ENCODE measurements at places on chromosomes 3 and 15.
A peak's percentile ranks its signal among the peaks of the same experiment; 100 is the strongest.

GRCh38 chr3:152491922-152492321 is 223.2 kb downstream of the MBNL1 start:
- no peak for DNase-seq

GRCh38 chr3:132196113-132196512 is 121.1 kb upstream of the ACP3 start:
- DNase-seq, result peak; percentile 25

DNA sequence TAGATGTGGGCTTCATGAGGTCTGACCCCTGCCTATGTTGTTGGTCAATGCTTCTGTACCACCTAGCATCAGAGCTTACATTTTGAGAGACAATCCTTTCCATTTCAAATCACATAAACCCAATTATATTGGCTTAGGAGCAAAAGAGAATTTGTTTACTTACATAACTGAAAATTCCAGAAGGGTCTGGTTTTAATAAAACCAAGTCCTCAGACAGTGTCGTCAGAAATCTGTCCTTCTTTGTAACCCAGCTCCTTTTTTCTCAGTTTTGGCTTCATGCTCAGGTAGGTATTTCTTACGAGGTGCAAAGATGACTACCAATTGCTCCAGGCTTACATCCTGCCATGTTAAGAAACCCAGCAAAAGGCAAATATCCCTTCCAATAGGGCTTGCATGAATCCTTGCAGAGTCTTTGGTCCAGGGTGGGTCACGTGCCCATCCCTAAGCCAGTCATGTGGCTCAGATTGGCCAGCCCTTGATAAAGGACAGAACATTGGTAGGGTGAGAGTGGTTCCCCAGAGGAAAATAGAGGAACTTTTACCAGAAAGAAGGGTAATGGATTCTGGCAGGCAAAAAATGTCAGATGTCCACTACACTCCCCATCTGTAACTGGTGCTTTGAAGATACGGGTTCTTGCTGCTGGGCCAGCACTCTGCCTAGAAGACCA is 50.2 kb upstream of the VILL start:
- DNase-seq, result no peak

- DNase-seq, result no peak
Measured at GRCh38 chr3:13294442-13295351, 125.4 kb downstream of the NUP210 start.

GRCh38 chr3:14440168-14440518 is 37.7 kb downstream of the SLC6A6 start:
- DNase-seq, result no peak

DNA sequence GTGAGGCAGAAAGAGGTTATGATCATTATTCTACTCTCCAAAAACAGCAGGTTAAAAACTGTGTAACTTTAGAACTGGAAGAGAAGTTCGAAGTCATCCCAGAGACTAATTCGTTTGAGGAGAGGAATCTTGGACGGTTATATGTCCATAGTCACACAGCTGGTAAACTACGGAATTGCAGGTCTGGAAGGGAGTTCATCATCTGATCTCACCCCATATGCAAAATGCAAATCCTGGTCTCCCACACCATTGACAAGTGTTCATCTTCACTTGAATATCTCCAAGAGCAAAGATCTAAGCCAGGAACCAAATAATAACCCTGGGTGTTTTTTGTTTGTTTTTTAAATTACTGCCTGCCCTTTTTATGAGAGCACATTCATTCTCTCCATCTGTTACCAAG is 53.1 kb downstream of the FAM98B start:
- DNase-seq, result no peak

DNA sequence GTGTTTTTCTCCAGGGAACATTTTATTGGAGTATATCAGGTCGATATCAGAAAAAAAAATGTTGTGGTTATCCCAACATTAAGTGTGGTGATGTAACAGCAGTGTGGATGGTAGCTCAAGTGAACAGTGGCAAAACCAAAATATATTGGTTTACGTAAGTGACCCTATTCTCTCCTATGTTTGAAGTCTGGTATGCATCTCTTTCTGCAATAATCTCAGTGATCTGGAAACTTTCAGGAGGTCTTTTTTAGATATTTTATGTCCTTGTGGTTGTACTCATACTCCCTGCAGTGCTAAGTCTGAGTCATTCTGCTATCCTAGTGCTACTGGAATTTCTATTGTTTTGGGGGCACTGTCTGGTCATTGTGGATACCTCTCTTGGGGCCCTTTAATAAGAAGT is 137.9 kb downstream of the SNRPN start:
- DNase-seq, result no peak

DNA sequence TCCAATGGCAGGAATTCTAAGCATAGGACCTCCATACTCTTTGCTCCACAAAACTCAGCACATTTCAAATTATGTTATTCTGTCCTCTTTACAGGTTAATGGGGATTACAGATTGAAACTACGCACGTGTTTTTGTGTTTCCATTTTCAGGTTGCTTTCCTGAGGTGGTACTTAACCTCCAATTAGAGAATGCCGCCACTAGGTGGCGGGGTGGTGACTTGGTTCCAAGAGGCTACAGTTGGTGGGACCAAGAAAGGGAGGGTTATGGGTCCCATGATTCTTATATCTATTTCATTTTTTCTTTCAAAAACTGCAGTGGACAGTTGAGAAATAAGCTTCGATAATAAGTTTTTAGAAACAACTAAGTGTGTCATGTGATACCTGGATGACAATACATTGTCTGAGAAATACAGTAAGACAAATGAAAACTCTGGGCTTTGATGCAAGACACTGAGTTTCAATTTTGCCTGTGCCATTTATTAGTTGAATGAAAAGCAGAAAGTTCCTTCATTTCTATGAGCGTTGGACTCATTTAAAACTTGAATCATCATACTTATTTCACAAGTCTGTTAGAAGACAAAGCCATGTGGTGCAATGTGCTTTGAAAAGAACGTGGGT is 539.0 kb downstream of the FGF12 start:
- peak; percentile 12 for DNase-seq

DNA sequence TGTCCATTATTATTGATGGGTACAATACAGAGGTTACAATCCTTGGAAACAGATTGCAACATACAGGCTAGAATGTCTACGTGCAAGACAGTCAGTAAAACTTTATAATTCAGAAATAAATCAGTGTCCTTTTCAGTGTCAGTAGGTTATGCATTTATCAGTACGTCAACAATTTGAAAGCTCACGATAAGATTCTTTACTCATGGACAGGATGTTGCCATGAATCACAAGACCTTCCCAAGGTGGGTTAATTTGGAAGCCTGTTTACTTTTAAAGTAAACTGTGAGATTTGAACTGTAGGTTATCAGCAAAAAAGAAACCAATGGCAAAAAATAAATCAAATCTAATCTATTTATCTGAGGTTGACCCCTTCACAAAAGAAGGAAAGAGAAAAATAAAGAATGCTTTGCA is 243.9 kb upstream of the AGTR1 start:
- no peak for DNase-seq

GRCh38 chr15:54840621-54841398 is 355.9 kb downstream of the RSL24D1 start:
- DNase-seq, result no peak

DNA sequence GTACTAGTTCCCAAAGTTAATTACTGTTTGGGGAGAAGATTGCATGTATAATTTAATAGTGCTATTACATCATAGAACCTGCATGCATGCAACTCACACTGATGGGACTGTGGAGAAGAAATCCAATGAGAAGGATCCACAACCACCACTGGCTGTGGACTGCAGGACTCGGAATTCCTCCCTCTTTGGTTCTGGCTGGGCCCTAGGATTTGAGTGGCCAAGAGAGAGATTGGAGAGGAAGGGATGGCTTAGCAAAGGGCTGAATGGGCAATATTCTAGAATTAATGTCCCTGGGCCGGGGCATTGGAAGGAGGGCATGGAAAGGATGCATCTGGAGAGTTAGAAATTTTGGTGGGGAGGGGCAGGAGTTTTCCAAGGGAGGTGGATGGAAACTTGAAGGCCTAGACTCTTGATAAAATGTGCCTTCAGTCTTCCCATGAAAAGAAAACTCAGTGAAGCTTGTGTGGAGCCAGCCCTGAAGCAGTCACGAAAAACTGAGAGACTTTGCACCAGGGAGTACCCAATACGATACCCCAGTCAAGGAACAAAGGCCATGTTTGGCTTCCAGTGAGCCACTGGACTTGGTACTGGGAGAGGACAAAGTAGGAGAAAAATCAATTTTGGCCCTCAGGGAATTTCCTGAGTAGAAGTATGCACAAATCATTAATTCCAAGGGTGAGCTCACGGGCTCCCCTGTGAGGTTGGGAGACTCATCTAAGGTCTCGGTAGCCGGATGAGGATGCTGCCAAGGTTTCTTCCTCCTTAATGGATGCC is 31.4 kb upstream of the TPM1 start:
- DNase-seq, result no peak

- DNase-seq, result no peak
Measured at GRCh38 chr3:187831125-187832051, 86.1 kb upstream of the BCL6 start.

All from AG20443 (cell line).